ENCODE measurements at places on chromosomes 6 and 20.

- DNase-seq = no peak
These were observed 81.7 kb downstream of the THBS2 start for GRCh38 chr6:169171951-169172350.

DNA sequence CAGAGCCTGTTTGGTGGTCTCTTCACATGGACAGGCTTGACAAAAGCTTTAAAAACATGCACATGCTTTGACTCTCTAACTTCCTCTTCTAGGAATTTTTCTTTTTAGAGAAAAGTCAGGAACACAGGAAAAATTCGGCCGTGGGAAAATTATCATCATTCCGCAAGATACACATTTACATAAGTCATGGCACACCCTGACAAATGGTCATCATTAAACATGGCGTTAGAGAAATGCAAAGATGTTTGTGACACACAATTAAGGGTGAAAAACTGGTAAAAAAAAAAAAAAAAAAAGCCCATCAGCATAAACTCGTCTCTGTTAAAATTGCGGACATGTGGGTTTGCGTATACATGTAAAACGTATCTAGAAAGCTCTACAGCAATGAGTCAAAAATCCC, 134.2 kb upstream of the AGPAT4 start:
- no peak for DNase-seq

DNA sequence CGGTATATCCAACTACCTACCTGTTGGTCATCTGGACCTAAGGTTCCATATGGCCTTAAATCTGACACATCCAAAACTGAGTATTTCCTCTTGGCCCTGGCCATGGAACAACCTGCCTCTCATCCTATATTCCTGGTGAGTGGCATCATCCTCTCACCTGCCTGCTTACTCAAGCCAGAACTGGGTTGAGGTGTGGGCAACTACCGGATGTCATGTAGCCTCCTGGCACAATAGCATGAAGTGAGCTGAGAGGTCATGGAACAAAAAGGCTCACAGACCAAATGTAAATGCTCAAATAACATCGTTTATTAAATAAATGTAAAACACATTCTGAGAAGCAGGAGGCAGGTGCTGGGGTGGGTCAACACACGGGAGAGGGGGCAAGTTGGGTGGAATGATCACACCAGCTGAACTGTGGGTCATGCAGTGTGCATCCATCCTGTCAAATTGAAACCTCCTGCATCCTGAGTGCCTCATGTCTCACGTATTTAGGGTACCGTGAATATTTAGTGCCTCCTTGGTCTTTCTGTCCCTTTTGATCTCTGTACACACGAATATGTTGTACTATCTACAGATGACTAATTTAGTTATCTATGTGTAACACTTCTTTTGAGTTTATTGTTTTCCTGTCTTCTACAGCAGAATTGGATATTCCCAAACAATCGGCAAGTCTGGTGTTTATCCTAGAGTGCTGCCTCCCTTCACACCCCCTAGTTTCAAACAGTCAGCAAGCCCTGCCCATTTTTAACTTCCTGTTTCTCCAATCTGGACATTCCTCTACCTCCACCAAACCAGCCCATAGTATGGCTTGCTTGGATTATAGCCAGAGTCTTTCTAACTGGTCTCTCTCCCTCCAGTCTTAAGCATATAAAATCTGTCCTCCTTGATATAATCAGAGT, 7.9 kb upstream of the POU5F1 start:
- DNase-seq = no peak

DNA sequence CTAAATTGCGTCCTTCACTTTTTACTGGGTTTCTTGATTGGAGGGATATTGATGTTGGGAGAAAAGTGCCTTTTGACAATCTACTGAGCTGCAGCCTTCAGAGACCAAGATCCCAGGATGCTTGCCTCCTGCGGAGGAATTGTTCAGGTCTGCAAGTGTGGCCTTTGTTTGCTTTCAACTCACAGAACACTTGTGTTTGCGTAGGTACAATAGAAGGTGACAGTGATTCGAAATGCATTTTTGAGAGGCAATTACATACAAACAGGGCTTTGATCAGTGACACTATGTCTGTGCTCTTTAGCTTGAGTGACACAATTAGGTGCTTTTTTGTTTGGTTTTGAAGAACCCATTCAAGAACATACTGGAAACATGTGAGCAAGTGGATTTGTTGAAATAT, 600.6 kb downstream of the QKI start:
- no peak for DNase-seq

DNA sequence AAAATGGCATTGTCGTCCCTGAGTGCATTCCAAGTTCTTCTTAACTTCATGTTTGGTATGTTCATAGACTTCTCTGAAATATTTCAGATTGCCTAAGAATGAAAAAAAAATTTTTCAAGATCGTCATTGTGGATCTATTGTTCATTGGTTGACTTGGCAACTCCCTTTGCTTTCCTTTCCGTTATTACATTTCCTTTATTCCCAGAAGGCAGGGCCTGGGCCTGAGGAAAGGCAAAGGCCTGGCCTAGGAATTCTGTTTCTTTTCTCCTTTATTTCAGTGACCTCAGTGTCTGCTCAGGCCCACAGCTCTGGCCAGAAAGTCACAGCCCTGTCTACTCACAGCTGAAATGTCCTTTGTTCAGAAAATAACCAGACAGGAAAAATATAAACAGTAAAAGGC, 401.6 kb upstream of the PLCB4 start:
- no peak for DNase-seq

Data from hematopoietic multipotent progenitor cell treated with erythropoietin and hydrocortisone succinate and interleukin-3 and kit ligand, for 17 days (in vitro differentiated cells).